MCF 10A (cell line): ENCODE measurements at places on chromosomes 11 and 22.

DNA sequence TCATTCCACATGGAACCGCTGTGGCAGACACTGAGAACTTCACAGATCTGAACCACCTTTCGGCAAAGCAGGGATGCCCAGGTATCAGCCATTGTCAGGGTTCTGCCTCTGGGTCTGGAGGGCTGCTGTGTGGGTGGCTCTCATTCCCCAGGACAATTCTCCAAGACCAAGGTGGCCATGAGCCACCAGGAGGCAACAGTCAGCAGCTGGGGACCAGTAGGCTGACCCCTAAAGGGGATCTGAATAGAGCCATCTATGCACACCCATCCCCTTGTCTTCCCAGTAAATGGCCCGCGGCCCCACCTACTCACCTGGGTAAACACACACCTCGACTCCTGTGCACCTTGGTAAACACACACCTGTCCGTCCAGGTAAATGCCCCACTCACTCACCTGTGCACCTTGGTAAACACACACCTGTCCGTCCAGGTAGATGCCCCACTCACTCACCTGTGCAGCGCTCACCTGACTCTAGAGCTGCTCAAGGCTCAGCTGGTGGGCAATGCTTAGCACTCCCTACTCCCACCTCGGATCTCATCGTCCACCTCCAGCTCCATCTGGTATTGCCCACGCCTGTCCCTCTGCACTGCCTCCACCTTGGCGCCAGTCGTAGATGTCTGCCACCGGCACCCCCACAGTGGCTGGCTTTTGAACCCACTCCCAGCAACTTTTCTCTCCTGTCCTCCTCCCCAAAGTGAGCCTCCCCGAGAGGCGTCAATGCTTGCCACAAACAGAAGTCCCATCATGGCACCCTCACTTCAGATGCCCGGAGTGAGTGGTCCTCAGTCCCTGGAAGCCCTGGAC lies 10.2 kb downstream of the SLC25A1 start:
- H3K27ac ChIP-seq = no peak overlapping the region
- H3K36me3 ChIP-seq = peaks cover 5% of the 10 kb centered on the region
- DNase-seq = no peak
- H3K4me3 ChIP-seq = no peak overlapping the region
- peaks cover 22% of the 10 kb centered on the region for H3K4me1 ChIP-seq

DNA sequence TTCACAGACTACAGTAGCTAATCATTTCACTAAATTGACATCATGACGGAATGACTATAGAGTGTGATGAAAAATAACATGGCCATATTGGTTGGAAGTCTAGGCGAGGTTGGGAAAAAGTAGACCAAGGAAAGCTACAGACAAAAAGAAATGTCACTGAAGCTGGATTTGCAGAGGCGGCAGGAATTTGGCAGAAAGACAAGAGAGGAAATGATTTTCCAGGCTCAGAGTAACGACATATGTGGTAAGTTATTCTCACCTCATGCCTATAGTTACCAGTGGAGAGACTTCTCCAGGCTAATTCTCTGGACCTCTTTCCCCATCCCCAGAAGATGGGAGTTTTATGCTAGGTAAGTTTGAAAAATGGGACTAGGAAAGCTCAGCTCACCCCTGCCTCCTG lies 1005.8 kb upstream of the CCDC90B start:
- H3K27me3 ChIP-seq = no peaks in the 10 kb centered on the region
- H3K36me3 ChIP-seq = peaks cover 6% of the 10 kb centered on the region
- H3K4me1 ChIP-seq = no peaks in the 10 kb centered on the region
- DNase-seq = no peak

GRCh38 chr22:46761017-46761416 lies 1.4 kb upstream of the TBC1D22A start:
- DNase-seq = no peak
- H3K4me1 ChIP-seq = peaks cover 26% of the 10 kb centered on the region
- peak overlapping the region; percentile 100 for H3K27ac ChIP-seq
- no peaks in the 10 kb centered on the region for H3K27me3 ChIP-seq
- peaks cover 24% of the 10 kb centered on the region for H3K36me3 ChIP-seq

DNA sequence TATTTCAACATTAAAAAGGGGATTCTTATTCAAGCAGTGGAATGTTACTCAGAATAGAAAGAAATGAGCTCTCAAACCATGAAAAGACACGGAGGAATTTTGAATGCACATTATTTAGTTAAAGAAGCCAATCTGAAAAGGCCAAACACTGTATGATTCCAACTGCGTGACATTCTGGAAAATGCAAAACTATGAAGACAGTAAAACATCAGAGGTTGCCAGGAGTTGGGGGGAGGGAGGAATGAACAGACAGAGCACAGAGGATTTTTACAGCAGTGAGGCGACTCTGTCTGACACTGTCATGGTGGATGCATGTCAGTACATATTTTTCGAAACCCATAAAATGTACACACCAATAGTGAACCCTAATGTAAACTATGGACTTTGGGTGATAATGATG lies 22.9 kb upstream of the THY1 start:
- no peak overlapping the region for H3K27ac ChIP-seq
- no peaks in the 10 kb centered on the region for H3K27me3 ChIP-seq
- no peaks in the 10 kb centered on the region for H3K36me3 ChIP-seq
- no peak overlapping the region for H3K4me3 ChIP-seq
- no peaks in the 10 kb centered on the region for H3K4me1 ChIP-seq

DNA sequence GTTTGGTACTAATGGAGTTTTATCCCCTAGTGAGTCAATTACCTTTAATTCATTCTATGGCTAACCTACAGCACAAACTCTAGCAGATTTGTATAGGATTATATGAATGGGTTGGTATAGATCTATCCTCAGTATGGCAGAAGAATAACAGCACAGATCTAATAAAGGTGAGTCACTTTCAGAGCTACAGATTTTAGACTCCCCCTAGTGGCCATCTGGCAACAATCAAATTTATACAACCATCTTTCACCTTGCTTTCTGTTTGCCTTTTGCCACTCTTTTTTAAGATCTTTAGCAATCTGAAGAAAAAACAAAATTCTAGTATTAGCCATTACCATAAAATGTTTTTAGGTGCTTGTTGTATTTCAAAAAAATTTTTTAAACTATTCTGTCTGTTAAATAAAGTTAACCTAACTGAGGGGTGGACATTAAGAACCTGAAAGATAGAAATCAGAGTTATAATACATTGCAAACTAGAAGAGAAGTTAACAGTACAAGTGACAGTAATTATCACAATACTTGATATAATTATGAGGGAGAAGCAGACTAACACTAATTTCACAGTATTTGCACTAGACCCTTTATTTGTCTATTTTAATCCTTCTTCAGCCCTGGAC lies 25.8 kb downstream of the DDIAS start:
- H3K27me3 ChIP-seq = no peaks in the 10 kb centered on the region
- peak; percentile 73 for DNase-seq
- H3K36me3 ChIP-seq = peaks cover 10% of the 10 kb centered on the region
